ENCODE measurements at places on chromosomes 13 and 19.
A peak's percentile ranks its signal among the peaks of the same experiment; 100 is the strongest.

DNA sequence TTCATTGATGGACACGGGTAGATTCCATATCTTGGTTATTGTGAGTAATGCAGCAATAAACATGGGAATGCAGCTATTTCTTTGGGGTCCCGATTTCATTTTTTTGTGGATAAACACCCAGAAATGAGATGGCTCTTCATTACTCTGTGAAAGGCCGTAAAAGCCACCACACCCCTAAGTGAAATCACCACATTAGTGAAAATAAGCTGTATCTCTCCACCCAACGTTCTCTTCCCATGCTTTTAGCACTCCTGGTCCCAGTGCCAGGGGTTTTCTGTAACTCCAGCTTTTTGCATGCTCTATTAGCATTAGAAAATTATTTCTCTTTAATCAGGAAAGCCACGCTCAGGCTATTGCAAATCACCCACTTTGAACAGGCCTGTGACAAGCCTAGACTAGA is 15.8 kb downstream of the CHAMP1 start:
- no peak for DNase-seq

GRCh38 chr19:15210323-15210781 is 9.6 kb upstream of the NOTCH3 start:
- peak; percentile 90 for DNase-seq

DNA sequence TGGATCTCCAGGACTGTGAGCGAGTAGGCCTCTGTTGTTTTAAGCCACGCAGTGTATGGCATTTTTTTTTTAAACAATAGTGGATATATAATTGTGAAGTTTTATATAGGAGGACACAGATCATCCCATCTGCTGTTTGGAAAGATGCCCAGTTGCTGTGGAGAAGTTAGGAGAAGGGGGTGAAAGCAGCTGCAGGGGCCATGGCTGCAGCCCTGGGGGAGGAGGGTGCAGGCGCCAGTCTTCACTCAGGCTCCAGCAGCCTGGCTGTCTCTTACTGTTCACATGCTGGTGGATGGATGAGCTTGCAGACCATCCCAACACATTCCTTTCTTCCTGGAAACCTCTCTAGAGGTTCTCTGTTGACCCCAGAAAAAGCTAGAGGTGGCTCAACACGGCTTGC is 242.3 kb downstream of the TEX29 start:
- no peak for DNase-seq

GRCh38 chr19:19500975-19501644 is 14.2 kb downstream of the TSSK6 start:
- no peak for DNase-seq

- peak; percentile 69 for DNase-seq
Measured at GRCh38 chr19:47707135-47707925, 5.9 kb upstream of the EHD2 start.

GRCh38 chr13:50915565-50915964 is 6.0 kb downstream of the RNASEH2B start:
- no peak for DNase-seq

DNA sequence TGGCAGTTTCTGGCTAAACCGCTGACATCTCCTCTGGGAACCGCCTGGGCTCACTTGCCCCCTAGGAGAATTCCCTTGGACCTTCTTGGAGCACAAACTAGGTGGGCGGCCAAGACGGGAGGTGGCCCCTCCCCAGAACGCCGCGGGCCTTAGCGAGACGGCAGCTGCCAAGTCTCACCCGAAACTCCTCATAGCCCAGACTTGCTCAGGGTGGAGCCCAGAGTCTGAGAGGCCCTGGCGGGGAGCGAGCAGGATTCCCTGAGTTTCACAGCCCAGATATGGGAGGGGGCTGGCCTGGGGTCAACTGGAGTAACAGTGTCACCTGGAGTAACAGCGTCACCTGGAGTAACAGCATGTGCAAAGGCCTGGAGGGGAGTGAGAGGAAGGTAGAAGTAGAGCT is 10.1 kb downstream of the TINCR start:
- no peak for DNase-seq

All from NCI-H460 (cell line).